ENCODE measurements at places on chromosomes 2 and 18.

- DNase-seq, result no peak
Measured at GRCh38 chr18:44759925-44760342, 79.2 kb downstream of the SETBP1 start.

DNA sequence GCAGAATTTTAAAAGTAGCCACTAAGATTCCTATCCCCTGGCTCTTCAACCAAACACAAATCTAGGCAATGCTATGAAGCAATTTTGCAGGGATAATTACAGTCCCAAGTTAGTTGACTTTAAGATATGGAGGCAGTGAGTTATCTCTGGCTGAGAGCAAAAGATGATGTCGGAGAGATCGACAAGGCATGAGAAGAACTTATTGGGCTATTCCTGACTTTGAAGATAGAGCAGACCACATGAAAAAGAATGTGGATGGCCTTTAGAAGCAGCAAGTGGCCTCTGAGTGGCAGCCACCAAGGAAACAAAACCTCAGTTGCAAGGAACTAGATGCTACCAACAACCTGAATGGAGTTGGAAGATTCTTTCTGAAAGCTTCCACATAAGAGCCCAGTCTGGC lies 58.2 kb upstream of the PPM1B start:
- DNase-seq, result no peak

DNA sequence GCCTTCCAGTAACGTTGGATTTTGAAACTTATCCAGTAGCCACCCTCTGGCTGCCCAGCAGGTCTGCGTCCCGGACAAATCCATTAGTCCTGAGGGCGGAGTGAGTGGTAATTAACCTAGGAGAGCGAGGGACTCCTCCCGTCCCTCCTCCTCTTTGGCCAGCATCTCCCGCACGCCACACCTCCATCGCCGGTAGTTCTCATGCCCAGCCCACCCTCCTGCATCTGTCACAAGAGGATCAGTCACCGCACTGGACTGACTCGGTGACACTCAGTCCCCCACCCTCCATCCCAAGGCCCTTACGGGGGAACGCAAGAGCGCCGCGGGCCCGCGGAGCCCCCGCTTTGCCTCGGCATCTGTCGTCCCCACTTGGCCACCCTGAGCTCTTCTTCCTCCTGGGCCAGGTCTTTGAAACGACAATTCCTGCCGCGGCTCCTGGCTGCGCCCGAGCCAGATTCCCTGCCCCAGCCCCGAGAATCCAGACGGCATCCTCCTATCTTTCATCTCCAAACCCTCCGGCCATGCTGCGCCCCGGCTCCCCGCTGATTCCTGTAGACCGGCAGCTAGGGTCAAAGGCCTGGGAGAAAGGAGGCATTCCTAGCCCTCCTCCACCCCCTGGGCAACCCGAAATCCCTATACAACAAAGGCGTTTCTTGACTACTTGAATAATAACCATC lies 77.5 kb downstream of the EIF2AK3 start:
- DNase-seq, result no peak

DNA sequence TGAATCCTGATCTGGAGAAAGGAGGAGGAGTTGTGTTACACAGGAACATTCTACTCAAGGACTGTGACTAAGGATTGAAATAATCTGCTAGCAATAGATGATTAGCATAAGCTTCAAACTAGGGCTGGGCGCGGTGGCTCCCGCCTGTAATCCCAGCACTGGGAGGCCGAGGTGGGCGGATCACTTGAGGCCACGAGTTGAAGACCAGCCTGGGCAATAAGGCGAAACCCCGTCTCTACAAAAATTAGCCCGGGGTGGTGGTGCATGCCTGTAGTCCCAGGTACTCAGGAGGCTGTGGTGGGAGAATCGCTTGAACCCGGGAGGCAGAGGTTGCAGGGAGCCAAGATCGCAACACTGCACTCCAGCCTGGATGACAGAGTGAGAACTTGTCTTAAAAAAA lies 1.5 kb downstream of the TRMT61B start:
- DNase-seq, result no peak

GRCh38 chr2:54122939-54123338 lies 7.5 kb downstream of the ACYP2 start:
- DNase-seq, result no peak

GRCh38 chr18:66778048-66778447 lies 174.2 kb upstream of the CDH19 start:
- no peak for DNase-seq

DNA sequence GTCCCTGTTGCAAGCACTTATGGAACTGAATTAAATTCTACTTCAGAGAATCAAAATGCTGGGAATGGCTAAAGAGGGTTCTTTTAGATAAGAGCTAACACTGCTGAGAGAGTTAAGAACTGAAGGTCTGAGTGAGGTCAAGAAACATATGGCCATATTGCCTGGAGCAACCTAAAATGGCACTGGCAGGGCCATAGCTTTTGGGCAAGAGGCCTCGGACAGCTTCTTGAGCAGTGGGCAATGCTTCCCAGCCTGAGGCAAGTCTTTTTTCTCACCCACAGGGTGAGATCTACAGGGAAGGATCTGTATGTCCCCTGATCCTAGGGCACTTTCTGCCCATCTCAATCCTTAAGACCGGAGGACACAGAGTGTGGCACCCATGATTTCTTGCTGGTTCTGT lies 244.6 kb upstream of the NT5C1B start:
- DNase-seq, result no peak

DNA sequence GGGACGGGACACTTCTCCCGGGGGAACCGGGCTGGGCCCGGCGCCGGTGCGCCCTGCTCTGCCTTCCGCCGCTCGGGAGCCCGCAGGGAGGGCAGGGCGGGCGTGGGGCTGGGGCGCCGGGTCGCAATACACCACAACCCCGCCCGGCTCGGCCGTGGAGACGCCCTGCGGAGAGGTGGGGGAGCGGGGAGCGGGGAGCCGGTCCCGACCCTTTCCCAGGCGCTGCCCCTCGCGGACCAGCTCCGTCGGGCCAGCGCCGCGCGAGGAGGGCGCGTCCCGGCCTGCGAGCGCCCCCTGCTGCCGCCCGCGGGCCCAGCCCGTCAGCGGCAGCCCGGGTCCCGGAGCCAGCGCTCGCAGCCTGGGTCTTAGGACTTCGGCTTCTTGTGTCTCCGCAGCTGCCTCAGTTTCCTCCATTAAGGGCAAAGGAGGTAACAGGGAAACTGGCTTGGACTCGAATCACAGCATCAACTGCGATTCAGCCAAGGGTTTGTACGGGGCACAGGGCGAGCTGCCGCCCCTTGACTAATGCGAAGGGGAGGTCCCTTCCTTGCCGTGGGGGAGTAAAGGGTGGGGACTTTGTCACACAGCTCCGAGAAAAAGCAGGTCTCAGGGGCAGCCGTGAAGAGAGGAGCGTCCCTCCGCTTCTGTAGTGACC lies 635 bp upstream of the ADRA2B start:
- no peak for DNase-seq

GRCh38 chr2:75570948-75571729 lies 10.4 kb upstream of the EVA1A start:
- no peak for DNase-seq

GRCh38 chr2:62222171-62222570 lies 26.3 kb downstream of the B3GNT2 start:
- DNase-seq, result no peak

GRCh38 chr2:146804288-146804687 lies 1040.5 kb upstream of the ACVR2A start:
- no peak for DNase-seq

DNA sequence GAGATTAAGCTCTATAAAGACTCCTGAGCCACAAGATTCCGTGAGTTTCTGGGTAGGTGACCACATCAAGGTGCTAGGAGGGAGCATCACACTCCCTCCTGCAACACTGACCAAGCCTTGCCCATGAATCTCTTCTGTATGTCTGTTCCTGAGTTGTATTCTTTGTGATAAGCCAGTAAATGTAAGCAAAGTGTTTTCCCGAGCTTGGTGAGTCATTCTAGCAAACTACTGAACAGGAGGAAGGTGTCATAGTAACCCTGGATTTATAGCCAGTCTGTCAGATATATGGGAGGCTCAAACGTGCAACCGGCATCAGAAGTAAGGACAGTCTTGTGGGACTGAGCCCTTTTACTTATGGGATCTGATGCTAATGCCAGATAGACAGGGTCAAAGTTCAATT lies 346.1 kb upstream of the KYNU start:
- no peak for DNase-seq

DNA sequence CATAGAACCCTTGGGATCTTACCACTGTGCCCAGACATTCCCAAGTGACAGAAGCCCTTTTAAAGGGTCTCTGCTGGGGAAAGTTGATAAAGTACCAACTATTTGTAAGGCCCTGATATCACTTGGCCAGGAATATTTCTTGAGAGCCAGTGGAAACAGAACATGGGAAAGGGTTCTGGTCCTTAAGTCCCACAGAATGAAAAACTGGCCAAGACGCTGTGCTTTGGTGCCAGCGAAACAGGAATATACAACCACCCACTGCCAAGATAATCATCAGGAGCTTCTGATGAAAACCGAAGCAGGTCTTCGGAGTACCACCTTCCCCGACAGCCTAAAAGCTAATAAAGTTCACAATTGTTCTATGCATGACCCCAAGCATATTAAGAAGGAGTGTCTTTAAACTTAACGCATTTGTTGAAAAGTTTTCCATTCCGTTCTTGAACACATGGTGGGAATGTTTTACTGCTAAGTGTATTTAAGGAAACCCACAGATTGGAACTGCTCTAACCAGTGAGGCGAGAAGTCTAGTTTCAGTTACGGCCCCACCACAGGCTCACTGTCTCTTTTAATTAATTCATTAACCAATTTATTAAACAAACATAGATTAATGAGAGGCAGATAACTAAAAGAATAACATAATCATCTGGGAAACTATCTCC lies 152.6 kb downstream of the ANKRD44 start:
- no peak for DNase-seq

- peak; percentile 1 for DNase-seq
Measured at GRCh38 chr2:177551989-177552421, 159.4 kb downstream of the AGPS start.

GRCh38 chr18:44673256-44673880 lies 7.3 kb upstream of the SETBP1 start:
- no peak for DNase-seq

DNA sequence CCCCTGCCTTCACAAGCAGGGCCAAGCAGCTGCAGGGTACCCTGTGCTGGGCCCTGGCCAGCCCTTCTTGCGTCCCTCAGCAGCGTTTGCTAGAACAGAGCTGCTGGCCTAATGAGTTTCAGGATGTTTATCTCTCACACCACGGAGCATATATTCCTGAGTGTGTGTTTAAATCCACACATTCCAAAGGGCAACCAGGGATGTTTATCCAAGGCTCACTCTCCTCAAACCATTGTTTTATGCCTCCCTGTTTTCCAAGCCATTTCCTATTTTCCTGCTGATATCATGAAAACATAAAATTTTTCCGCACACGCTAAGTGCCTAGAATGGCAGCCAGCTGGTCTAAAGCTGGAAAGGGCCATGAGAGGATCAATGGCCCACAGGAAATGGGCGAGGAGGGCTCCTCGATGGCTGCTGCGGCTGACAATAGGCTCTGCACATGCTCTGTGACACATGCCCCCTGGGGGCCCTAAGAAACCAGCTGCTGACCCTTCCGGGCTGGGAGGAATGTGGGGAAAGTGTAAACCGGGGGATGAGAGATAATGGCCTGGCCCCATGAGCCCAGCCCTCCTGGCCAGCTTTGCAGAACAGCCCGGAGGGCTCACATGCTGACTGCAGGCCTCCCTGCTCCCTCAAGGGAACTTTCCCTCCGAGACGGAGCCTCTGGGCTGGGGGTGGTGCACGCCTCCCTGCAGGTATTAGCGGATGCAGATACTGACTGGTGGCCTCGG lies 194.0 kb downstream of the NDUFA10 start:
- no peak for DNase-seq

DNA sequence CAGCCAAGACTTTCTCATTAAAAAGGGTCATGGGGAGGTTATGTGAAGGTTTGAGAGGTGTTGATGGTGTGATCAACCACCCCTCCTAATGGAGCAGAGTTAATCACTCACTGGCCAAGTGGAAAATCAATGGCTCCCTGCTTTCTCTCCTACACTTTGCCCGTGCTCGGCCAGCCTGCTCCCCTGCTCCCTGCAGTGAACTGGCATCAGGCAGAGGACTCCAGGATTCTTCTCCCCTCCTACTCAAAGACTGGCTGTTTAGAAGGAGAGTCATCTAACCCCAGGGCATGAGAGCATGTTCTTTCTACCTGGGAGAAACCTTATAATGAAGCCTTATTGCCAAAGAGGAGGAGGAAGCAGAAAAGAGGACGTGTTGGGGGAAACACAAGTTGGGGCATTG lies 74.9 kb downstream of the SGPP2 start:
- no peak for DNase-seq

DNA sequence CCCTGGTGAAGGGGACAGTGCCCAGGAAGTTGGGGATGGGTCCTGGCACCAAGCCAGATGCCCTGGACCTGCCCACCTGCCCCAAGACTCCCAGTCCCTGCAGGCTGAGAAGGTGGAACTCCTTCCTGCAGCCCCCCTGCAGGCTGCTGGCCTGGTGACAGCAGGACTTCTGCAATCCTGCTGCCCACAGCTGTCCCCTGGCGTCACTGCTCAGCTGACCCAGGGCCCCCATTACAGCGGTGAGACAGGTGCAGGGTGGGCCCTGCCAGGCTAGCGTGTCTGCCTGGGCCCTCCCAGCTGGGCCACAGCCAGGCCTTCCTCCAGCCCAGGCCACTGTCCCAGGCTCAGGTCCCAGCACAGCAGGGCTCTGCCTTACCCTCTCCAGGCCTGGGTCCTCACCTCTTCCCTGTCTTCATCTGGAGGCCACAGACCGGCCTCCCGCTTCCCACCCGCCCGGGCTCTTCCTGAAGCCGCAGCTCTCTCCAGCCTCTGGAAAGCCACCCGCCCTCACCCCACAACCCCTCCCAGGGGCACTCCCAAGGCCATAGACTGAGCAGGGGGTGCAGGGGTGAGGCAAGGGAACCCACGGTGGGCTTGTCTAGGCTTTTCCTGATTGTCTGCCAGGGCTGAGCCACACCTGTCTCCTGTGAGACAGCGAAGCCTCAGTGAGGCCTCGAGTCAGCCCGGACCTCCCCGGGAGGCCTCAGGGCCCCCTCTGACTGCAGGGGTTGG lies 8.8 kb upstream of the ERFE start:
- DNase-seq, result no peak

- no peak for DNase-seq
Measured at GRCh38 chr18:43312891-43313290, 35.6 kb upstream of the SYT4 start.

DNA sequence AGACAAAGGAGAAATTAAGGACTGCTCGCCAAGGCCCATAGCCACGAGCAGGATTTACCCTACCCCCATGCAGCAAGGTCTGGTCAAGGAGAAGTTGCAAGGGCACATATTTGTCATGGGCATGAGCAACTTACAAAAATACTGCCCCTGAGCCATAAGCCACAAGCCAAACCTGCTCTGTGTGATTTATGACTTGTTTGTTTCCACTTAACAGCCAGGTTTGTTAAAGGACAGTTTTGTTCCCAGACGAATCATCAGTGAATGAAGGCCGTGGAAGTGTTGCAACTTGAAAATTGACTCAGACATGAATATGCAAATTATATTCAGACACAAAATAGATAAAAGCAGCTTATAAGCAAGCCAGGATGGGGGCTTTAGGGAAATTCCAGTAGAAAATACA lies 31.3 kb upstream of the EVA1A start:
- DNase-seq, result no peak

- no peak for DNase-seq
Measured at GRCh38 chr2:188663301-188663700, 310.9 kb upstream of the COL3A1 start.

GRCh38 chr18:35756506-35757117 lies 175.1 kb downstream of the GALNT1 start:
- DNase-seq, result peak; percentile 22
